ENCODE measurements at places on chromosomes 3 and 15. TPM values are rescaled to one million over a fixed set of nuclear protein-coding genes. Genes with fewer than 3 reads are reported as not detected.

- H3K27me3 ChIP-seq: no peaks in the 10 kb centered on the region
- no peak overlapping the region for H3K27ac ChIP-seq
- no peak overlapping the region for H3K4me3 ChIP-seq
- H3K4me1 ChIP-seq: peaks cover 18% of the 10 kb centered on the region
Measured at GRCh38 chr3:71498543-71498942, 85.0 kb downstream of the FOXP1 start.

DNA sequence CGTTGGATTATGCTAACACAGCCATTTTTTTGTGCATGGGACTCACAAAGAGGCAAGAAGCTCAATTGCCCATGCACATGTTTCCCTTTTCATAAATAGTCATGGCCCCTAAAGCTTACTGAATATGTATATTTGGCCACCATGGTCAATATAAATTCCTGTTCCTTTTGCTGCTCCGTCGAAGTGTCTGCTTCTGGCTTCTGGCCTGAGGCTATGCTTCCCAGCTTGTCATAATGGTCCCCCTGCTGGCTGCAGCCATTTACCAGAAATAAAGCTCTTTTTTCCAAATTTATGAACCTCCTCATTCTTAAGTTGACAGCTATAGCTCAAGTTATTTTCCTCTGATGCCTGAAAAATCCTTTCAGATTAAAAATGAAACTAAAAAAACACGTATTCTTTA, 602.1 kb downstream of the VGLL3 start:
- DNase-seq: peak; percentile 3
- no peak overlapping the region for H3K27ac ChIP-seq
- H3K36me3 ChIP-seq: peaks cover 3% of the 10 kb centered on the region
- H3K4me1 ChIP-seq: peaks cover 4% of the 10 kb centered on the region
- H3K27me3 ChIP-seq: no peaks in the 10 kb centered on the region

GRCh38 chr3:79947469-79947868, 179.7 kb upstream of the ROBO1 start:
- no peaks in the 10 kb centered on the region for H3K27me3 ChIP-seq
- peaks cover 7% of the 10 kb centered on the region for H3K4me1 ChIP-seq

GRCh38 chr3:126197854-126198584, 17.6 kb upstream of the ALDH1L1 start:
- H3K36me3 ChIP-seq: peaks cover 9% of the 10 kb centered on the region
- H3K27me3 ChIP-seq: no peaks in the 10 kb centered on the region
- peak; percentile 61 for DNase-seq
- H3K27ac ChIP-seq: no peak overlapping the region

- H3K4me3 ChIP-seq: no peak overlapping the region
- H3K4me1 ChIP-seq: peaks cover 19% of the 10 kb centered on the region
- peaks cover 7% of the 10 kb centered on the region for H3K36me3 ChIP-seq
- H3K27ac ChIP-seq: no peak overlapping the region
Measured at GRCh38 chr3:157323360-157323759, 113.3 kb upstream of the PTX3 start.

- H3K4me1 ChIP-seq: no peaks in the 10 kb centered on the region
- no peak for DNase-seq
- peaks cover 4% of the 10 kb centered on the region for H3K27me3 ChIP-seq
- H3K36me3 ChIP-seq: no peaks in the 10 kb centered on the region
- H3K27ac ChIP-seq: no peak overlapping the region
Measured at GRCh38 chr15:27532358-27532757, 561.4 kb downstream of the GABRG3 start.

GRCh38 chr3:13548696-13549622, at the start of gene FBLN2:
TSS of gene FBLN2 (plus strand) at chr3:13549125. CDS start at chr3:13570356, 21,231 bp downstream.
- H3K4me1 ChIP-seq: peaks cover 19% of the 10 kb centered on the region
- peak within 1 kb of the TSS; percentile 65 for H3K4me3 ChIP-seq
- peaks cover 17% of the 10 kb centered on the region for H3K27me3 ChIP-seq
- H3K27ac ChIP-seq: no peak within 1 kb of the TSS
- H3K36me3 ChIP-seq: no peaks in the 10 kb centered on the region

DNA sequence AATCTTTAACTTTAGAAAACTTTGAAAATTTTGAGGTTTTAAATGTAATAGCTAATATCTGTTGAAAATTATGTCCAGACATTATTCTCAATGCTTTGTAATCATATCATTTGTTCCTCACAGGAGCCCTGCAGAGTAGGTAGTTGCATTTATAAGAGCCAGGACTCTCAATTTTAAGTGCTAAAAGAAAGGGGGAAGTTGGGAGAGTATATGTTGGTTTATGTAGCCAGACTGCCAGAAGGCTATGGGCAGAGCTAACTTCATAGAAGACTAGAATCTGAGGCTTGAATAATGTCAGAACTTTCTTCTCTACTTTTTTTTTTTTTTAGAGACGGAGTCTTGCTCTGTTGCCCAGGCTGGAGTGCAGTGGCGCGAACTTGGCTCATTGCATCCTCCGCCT, 9.1 kb downstream of the VPS8 start:
- no peak overlapping the region for H3K27ac ChIP-seq
- no peaks in the 10 kb centered on the region for H3K4me1 ChIP-seq
- no peak for DNase-seq
- no peaks in the 10 kb centered on the region for H3K36me3 ChIP-seq

GRCh38 chr3:122475316-122475715, 39.4 kb downstream of the KPNA1 start:
- H3K4me3 ChIP-seq: no peak overlapping the region
- DNase-seq: no peak
- H3K4me1 ChIP-seq: peaks cover 12% of the 10 kb centered on the region
- no peak overlapping the region for H3K27ac ChIP-seq
- no peaks in the 10 kb centered on the region for H3K27me3 ChIP-seq

Gene CD96
- not detected for total RNA-seq

Gene CTDSPL
- 36.8 TPM for total RNA-seq

Gene DNAH12
- 0.09 TPM for total RNA-seq
